ENCODE measurements at places on chromosomes 7 and 10.
A peak's percentile ranks its signal among the peaks of the same experiment; 100 is the strongest.

DNA sequence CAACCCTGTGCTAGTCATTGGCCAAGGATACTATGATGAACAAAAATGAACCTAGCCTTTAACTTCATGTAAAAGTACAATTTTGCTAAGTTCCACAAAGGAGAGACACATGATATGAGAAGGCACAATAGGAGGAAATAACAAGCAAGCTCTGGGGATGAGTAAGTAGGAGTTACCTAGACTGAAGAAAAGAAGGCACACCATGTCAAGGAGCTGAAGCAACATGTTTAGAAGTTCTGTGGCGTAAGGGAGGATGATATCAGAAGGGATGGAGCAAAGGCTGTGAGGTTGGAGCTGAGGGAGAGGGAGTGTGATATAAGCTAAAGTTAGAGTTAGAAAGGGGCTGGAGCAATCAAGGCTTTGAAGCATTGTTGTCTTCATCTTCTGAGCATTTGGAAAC lies 25.6 kb downstream of the KIFBP start:
- DNase-seq, result peak; percentile 53

DNA sequence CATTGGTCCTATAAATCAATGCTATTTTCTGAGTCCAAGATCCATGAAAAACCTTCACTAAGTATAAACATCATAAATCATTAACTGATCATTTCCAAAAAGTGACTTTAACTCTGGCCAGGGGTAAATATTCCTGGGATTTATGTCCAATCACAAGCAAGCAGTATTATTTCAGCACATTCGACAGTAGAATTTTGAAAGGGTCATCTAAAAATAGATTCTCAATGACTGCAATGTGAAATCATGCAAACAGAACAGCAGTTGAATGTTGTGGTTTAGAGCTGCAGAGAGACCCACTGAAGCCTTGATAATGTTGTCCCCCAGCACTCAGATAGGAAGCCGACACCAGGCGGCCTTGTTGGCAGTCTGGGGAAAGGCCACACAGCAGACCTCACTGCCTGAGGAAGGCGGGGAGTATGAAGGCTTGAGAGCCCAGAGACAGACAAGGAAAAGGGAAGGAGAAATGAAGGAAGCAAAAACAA lies 38.1 kb downstream of the FAM107B start:
- no peak for DNase-seq

GRCh38 chr7:40134428-40135316 lies at the start of the genes MPLKIP and SUGCT:
Gene MPLKIP, minus strand, starts transcription at chr7:40134622. Its CDS starts 55 bp downstream, at chr7:40134567.
Gene SUGCT, plus strand, starts transcription at chr7:40135005.
- peak; percentile 89 for DNase-seq

GRCh38 chr10:74026428-74027015 lies 28.6 kb downstream of the VCL start:
- no peak for DNase-seq

GRCh38 chr10:46266306-46266985 lies 20.4 kb upstream of the ANTXRL start:
- no peak for DNase-seq

- DNase-seq, result no peak
Observed at GRCh38 chr7:75847707-75848106, 31.1 kb upstream of the RHBDD2 start.

- DNase-seq, result no peak
Observed at GRCh38 chr10:98846787-98847186, 388.9 kb downstream of the HPSE2 start.

DNA sequence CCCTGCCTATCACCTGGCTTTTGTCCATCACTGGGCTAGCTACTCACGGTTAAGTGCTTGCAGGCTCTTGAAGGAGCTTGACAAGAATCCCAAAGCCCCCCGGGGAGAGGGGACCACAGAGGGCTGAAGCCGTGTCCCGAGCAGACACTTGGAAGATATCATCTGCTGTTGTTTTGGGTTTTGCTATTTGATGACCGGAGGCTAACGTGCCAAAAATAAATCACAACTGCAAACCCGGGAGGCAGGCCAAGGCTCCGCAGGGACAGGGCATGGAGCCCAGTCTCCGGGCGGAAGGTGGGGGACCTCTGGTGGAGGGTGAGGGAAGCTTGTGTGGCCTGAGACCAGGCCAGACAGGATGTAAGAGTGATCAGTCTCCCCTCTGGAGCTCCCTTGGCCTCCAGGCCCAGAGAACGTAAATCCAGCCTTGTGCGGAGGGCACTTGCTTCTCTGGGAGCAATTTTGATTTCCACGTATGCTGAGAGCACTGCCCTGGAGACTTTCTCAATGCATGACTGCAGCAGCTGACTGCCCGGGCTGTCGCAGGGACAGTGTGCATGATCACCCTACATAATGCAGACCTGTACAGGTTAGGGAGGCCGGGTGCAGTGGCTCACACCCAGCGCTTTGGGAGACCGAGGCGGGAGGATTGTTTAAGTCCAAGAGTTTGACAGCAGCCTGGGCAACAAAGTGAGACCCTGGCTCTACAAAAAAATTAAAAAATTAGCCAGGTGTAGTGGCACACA lies at the start of gene PHKG1:
TSS of gene PHKG1 (minus strand) at position 164 of the 743 bp plus-strand sequence. CDS start 4,011 bp downstream, outside the sequence.
- DNase-seq, result peak; percentile 72

- DNase-seq, result no peak
Observed at GRCh38 chr10:88216976-88217375, 353.6 kb downstream of the PTEN start.

DNA sequence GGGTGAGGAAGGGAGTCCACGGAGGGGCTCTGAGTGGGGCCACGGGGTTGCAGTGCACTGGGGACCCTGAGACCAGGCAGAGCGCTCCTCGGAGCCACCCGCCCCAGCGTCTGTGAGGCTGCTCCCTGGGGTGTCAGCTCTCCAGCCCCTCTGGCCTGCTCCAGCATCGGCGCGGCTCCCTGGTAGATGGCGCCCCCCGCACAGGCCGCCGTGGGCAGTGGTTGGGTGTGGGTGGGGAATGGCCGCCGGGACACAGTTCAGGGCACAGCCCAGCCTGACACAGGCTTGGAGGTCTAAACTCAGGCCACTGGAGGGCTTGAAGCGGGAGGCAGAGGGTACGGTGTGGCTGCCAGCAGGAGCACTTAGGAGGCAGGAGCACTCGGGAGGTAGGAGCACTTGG lies 222.6 kb upstream of the PPP2R2D start:
- DNase-seq, result no peak

- no peak for DNase-seq
Observed at GRCh38 chr10:13104697-13105096, 4.7 kb downstream of the OPTN start.

DNA sequence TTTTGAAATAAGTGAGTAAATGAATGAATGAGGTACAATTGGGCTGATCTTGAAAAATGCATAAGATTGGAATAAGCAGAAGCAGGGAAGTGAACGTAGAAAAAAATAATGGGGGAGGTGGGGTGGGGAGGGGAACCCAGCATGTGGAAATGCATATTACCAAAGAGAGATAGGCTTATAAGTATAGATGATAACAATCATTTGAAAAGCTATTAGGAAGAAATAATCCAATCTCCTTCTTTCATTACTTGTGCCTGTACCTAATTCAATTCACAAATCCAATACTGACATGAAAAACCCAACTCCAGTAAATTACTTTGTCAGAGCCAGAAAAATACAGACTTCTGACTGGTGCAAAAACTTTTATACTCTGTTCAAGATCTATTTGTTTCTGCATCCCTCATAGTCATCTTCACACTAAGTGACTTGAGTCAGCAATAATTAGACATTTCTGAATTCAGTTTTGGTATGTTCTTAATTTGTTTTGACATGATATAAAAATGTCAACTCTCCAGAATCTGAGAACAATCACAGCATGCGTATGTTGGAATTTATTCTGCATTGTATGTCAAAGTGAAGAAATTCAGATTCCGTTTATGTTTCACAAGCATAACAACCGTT lies 99.2 kb downstream of the IQUB start:
- DNase-seq, result no peak

GRCh38 chr10:104806801-104807200 lies 165.7 kb downstream of the SORCS3 start:
- DNase-seq, result no peak

DNA sequence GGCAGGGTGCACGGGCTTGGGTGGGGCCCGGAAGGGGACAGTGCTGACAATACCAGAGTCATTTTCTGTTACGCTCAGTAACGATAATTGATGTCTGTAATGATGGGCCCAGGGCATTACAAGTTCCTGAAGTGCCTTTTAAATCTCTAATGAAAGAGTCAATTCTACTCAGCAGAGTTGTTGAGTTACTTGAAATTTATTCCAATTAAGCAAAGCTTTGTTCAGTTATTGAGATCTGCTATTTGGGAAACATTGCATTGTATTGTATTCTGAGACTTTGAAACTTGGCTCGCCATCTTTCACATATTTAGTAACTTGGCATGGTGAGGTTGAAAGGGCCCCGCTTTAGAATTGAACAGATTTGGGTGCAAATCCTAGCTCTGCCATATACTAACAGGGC lies 34.7 kb downstream of the MINDY4 start:
- no peak for DNase-seq

- no peak for DNase-seq
Observed at GRCh38 chr10:15387021-15387420, 15.9 kb upstream of the FAM171A1 start.

- no peak for DNase-seq
Observed at GRCh38 chr7:73829505-73829904, 1.3 kb upstream of the CLDN4 start.

GRCh38 chr7:37330775-37331174 lies 117.9 kb downstream of the ELMO1 start:
- DNase-seq, result no peak

GRCh38 chr10:70296406-70296899 lies 12.6 kb upstream of the NPFFR1 start:
- DNase-seq, result peak; percentile 91

DNA sequence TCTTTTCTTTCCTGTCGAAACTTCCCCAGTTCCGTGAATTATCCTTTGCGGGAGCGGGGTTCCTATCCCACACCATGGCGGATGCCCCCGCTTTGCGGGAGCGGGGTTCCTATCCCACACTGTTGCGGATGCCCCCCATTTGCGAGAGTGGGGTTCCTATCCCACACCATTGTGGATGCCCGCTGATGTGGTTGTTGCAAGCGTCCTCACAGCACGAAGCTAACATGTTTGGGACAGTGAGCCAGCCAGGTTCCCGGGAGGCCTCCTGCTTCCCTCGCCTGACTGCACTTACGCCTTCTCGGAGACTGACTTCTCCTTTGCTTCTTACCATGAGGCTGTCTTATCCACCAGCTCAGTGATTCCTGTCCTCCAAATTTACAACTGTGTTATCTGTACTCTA lies 134.7 kb downstream of the VIPR2 start:
- no peak for DNase-seq

GRCh38 chr7:45052011-45052410 lies 36.8 kb downstream of the NACAD start:
- DNase-seq, result no peak

Measured in ELR (cell line).